ENCODE measurements at places on chromosomes 11 and 22.

DNA sequence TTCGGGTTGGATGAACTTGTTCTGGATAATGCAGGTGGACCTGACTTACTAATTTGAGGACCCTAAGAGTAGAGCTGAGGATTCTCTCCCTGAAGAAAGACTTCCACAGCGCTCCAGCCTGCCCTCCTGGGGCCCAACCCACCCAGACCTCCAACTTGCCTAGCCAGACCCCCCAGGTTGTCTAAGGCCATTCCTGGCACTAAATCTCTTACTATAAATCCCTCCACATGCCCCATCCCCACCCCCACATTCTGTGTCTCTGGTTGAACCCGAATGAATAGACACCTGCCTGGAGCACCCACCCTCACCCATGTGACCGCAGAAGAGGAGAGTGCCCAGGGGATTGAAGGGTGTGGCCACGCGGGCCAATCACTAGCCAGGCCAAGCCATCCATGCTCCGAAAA, 1480.0 kb downstream of the TBC1D22A start:
- DNase-seq: no peak

DNA sequence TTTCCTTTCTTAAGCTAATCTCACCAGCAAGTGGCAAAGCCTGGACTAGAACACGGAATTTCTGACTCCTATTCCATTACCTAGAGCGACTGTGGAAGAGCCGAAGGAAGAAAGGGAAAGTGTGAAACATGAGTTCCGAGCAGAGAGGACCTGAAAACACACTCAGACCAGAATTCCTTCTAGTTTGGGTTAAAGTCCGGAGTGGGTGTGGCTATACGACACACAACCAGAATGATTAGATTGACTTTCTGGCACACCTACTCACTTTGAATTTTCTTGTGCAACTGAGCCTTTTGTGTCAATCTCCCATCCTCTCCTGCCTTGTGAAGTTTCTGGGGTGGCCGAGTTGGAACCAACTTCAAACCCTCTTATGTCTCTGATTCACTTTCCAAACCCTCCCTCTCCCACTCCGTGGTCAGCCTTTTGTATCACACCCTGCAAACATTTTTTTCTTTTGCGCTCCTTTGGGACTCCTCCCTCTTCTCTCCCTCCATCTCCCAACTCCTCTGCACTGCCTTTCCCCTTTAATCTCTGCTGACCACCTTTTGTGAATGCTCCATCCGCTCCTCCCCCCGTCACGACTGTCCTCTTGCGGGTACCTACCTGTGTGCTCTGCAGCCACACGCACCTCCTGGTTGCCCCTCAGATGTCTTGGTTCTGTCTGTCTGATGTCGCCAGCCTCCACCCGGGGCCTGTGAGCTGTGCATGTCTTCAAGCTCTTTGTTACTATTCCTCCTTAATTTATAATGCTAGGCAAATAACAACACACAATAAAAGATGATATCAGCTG, 86.3 kb upstream of the BLID start:
- DNase-seq: no peak

- DNase-seq: no peak
Observed at GRCh38 chr11:101180481-101180880, 50.9 kb upstream of the PGR start.

DNA sequence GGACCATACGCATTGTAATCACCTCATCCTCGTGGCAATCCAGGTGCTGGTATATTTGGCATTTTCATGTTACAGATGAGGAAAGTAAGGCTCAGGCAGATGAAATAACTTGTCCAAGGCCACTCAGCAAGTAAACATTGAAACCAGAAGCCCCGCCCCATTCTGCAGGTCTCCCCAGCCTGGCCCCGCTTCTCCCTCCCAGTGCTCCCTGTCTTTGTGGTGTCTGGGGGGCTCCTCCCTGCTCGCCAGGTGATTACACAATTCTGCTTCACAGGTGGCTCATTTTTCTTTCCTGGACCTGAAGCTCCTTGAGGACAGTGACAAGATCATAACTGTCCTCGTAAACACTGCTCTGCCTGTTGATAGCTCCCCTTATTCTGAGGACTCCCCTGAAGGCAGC, 531.5 kb upstream of the B3GAT1 start:
- no peak for DNase-seq

- no peak for DNase-seq
Observed at GRCh38 chr11:77402218-77402556, 71.7 kb downstream of the PAK1 start.

DNA sequence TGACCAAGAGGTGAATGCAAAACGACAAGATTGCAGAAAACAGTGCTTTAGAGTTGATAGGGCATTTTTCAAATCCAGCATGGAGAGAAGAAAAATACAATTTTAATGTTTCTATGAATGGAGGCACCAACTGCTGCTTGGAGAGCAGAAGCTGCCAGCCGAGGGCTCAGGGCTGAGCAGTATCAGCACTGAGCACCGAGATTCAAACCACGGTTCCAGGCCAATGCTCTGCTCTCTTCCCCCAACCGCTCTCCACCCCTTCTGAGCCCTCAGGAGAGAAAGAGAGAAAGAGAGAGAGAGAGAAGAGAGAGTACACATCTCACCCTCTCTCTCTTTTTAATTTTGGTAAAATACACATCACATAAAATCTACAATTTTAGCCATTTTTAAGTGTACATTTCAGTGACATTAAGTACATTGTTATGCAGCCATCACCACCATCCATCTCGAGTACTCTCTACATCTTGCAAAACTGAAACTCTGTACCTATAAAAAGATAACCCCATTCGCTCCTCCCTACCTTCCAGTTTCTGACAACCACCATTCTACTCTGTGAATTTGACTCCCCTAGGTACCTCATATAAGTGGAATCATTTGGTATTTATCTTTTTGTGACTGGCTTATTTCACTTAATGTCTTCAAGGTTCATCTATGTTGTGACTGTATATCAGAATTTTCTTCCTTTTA, 333.3 kb downstream of the MIAT start:
- no peak for DNase-seq

- DNase-seq: no peak
Observed at GRCh38 chr11:69957849-69958248, 120.3 kb upstream of the ANO1 start.

GRCh38 chr22:39300186-39300830, 19.1 kb downstream of the RPL3 start:
- no peak for DNase-seq

DNA sequence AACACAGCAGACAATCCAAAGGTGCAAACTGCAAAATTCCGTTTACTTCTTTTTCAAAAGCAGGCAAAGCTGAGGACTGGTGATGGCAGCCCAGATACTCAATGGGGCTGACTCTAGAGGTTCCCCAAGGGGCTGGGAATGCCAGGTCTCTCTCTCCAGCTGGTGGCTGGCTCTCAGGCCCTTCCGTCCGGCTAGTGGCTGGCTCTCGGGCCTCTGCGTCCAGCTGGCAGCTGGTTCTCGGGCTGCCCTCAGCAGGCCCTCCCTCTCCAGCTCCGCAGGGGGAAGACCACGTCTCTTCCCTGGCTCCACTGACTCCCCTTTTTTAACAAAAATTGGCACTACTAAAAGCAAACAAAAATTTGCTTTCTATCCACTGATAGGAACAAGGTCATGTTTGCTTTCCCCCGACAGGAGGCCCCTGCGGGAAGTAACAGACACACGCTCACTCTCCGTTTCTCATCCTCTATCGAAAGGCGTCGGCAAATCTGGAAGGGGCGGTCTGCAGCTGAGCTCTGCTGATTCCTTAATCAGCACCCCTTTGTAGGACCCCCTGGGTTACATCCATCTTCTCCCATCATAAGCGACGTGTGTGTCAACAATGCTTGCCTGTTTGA, 381.4 kb downstream of the BRD1 start:
- no peak for DNase-seq

- no peak for DNase-seq
Observed at GRCh38 chr11:110327508-110327907, 31.1 kb upstream of the RDX start.

- no peak for DNase-seq
Observed at GRCh38 chr11:90229791-90230190, 6.9 kb upstream of the CHORDC1 start.

GRCh38 chr22:43198936-43199335, 12.0 kb upstream of the TTLL12 start:
- DNase-seq: no peak

- no peak for DNase-seq
Observed at GRCh38 chr11:130423541-130424142, 4.8 kb downstream of the ADAMTS8 start.

- no peak for DNase-seq
Observed at GRCh38 chr11:34161812-34162492, 56.5 kb downstream of the NAT10 start.

Data from CD4-positive, alpha-beta T cell treated with Interleukin-17A for 1 hour (primary cell).